ENCODE measurements at places on chromosomes 5 and 9.

DNA sequence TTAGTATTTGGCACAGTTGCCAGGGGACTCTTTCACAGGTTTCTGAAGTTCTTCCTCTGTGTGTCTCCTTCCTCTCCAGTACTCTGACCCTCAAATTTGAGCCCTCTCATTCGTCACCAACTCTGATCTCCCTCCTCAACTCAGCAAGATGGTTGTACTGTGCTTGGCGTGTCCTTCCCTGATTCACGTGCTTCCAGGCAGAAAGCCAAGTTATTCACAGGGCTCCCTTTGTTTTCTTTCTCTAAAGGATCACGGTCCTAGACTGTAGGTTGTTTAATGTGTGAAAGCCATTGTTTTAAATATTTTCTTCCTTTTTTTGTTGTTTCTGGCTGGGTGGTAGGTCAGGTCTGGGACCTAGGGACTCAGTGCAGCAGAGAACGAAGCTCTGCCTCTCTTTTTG, 142.9 kb downstream of the DMAC1 start:
- DNase-seq: no peak

- no peak for DNase-seq
These were observed 6.5 kb downstream of the RPS6 start for GRCh38 chr9:19373527-19373926.

- peak; percentile 66 for DNase-seq
These were observed 369.6 kb upstream of the GRAMD2B start for GRCh38 chr5:126053630-126054029.

DNA sequence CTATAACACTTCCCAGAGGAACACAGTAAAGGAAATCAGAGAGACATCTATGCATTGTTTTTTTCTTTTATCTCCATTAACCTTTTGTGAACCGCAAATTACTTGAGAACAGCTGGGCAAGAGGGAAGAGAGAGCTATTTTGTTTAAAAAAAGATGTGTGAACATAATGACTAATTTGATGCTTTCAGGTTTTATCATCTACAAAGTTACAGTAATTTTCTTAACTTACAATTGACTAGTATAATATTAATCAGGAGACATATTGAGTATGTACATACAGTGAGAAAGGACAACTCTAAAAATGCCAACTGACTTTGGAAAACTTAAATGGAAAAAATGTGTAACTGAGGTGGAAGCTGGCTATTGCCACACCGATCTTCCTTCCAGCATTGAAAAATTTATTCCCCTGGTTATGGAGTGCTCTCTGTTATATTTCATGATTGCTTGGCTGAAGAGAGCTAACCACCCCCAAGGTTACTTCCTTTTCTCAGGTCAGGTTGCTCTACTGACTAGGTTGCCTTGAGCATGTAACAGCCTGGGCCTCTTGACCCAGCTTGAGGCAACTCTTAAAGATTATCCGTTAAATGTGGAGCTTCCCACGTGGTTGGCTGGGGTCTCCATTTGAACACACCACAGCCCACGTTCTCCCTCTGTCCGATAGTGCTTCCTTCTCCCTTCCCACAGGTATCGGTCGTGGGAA, 62.6 kb upstream of the C6 start:
- no peak for DNase-seq

DNA sequence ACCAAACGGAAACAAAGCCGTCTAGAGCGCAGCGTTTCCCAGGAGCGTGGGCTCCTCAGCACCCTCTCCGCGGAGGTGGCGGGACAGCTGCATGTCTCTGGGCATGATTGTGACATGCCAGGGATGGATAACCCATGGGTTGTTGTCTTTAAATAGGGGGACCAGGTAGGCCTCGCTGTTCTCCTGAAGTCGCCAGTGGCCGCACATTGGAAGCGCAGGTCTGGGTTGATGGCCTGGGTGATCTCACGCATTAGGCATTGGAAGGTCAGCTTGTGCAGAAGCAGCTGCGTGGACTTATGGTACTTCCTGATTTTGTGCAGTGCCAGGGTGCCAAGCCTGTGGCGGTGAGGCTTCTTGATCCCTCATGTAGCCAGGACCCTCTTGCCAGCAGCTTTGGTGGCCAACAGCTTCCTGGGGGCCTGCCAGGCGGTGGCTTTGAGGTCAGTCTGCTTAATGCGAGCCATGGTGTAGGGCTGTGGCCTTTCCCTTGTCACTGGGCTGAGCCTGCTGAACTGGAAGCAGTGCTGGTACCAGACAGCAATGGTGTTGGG, 6.3 kb upstream of the TAF11L3 start:
- DNase-seq: no peak

DNA sequence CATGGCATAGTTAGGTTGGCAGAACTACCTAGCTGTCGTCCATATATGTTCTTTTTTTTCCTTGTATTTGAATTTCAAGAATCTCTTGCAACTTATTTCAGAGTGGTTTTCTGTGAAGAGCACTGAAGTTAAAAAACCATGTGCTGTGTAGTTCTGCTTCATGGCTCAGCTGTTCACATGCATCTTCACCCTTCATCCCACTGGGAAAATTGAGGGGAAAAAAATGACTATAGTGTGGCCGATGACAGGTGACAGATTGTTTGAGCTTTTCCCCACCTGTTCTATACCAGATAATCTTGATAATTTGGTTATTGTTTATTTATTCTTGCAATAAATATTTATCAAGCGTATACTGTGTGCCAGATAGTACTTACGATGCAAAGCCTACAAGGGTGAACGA, 77.8 kb downstream of the AOPEP start:
- DNase-seq: no peak

DNA sequence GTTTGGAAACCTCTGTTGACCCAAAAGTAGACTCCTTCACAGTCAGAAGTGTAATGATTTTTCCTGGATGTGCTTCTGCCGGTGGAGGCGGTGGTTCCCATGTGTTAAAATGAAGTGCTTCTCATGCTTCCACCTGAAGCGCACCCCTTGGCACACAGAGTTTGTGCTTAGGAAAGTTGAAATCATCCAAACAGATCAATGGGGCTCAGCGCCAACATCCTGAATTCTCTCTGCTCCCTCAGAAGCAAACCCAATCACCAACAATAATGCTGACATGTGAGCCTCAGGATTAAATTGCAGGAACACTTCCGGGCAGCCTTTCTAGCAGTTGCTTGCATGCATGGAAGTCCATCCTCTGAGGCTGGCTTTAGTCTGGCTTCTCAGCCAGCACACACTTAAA, 71.0 kb downstream of the MED10 start:
- peak; percentile 8 for DNase-seq

- DNase-seq: no peak
These were observed 136.7 kb downstream of the MAN2A1 start for GRCh38 chr5:109826426-109826825.

DNA sequence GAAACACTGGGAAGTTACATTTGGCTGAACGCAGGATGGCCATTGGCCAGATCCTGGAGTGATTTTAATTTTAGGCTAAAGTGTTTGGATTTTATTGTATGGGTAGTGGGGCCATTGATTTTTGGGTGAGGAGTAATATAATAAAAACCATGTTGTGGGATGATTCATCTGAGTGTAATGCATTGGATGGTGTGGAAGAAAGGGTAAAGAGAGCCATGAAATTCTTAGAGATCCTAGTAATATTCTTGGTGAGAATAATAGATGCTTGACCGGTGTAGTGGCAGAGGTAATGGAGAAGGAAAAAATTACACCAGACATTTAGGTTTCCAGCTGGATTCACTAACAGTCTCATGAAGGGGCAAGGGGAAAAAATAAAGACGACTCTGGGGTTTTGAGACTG, 158.1 kb downstream of the NPR3 start:
- DNase-seq: no peak
